ENCODE measurements at places on chromosomes 7 and 10.

DNA sequence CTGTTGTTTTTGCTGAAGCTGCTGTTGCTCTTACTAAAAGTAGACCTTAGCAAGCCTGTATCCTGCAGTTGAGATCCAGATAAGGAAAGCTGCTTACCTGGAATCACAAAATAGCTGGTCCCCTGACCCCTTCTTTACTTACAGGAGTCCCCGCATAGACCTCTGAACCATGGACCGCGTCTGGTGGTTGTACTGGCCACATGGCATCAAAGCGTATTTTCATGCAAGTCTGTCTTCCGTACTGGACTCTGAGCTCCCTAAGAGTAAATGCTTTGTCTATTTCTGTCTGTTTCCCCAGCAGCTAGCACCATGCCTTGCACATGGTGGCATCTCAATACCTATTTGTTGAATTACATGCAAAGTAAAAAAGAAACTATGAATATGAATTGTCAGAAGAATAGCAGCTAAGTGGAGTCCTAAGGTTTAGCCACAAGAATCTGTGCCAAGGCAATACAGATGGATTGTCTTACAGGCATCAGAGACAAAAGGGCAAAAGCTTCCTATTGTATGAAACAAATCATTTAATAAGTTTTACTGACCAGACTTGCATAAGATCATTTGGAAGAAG, 159.2 kb downstream of the PAXIP1 start:
- DNase-seq, result no peak

DNA sequence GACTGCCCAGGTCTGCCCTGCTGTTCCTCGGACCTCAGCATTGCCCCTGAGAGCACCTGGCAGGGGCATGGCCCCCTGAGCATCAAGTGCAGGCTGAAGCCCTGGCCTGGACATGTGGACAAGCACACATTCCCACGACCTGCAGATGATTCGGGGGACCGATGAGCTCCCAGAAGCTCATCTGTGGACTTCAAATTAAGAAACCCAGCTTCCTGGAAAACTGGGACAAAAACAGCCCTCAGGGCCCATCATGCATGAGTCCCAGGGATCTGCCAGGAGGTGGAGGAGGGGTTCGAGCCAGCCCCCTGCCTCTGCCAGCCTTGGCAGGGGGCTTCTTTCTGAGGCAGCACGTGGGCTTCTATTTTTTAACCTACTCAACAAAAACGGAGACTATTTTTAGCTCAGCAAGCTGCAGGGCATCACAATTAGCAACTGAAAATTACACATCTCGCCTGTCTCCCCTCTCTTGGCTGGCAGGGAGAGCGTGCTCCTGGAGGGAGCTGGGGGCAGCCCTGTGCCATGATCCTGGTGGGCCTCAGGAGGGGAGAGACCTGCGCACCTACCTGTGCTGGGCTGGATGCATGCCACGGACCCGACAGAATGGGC, 51.8 kb downstream of the RASGEF1A start:
- DNase-seq, result no peak

DNA sequence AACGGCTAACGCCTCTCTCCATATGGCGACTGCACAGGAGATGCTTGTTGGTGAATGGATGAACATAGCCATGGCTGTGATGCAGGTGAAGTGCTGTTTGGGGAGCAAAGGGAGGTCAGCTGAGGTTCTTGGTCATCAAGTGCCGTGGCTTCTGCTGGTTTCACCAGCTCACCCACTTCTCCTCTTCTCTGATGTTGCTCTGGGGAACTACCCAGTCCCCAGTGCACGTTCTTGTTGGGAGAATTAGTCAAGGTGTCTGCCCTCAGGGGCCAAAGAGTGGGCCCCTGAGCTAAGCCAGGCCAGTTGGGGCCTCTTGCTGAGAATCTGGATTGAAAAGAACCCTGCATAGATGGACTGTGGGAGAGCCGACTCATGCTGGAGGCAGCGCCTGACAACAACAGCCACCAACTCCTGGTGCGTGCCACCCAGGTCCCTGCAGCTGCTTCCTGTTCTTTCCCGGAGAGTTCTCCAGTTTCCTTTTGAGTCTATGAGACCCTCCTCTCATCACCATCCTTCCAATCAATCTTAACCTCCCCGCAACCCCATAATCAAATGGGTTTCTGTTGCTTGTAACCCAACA, 3.0 kb downstream of the BTBD16 start:
- DNase-seq, result no peak

- no peak for DNase-seq
Observed at GRCh38 chr10:6654571-6654970, 74.5 kb upstream of the PRKCQ start.

GRCh38 chr10:42754155-42755027, 28.2 kb upstream of the BMS1 start:
- no peak for DNase-seq

- no peak for DNase-seq
Observed at GRCh38 chr10:52092390-52092789, 221.7 kb upstream of the DKK1 start.

GRCh38 chr7:150389532-150389816, 10.3 kb downstream of the ZNF775 start:
- DNase-seq, result no peak

DNA sequence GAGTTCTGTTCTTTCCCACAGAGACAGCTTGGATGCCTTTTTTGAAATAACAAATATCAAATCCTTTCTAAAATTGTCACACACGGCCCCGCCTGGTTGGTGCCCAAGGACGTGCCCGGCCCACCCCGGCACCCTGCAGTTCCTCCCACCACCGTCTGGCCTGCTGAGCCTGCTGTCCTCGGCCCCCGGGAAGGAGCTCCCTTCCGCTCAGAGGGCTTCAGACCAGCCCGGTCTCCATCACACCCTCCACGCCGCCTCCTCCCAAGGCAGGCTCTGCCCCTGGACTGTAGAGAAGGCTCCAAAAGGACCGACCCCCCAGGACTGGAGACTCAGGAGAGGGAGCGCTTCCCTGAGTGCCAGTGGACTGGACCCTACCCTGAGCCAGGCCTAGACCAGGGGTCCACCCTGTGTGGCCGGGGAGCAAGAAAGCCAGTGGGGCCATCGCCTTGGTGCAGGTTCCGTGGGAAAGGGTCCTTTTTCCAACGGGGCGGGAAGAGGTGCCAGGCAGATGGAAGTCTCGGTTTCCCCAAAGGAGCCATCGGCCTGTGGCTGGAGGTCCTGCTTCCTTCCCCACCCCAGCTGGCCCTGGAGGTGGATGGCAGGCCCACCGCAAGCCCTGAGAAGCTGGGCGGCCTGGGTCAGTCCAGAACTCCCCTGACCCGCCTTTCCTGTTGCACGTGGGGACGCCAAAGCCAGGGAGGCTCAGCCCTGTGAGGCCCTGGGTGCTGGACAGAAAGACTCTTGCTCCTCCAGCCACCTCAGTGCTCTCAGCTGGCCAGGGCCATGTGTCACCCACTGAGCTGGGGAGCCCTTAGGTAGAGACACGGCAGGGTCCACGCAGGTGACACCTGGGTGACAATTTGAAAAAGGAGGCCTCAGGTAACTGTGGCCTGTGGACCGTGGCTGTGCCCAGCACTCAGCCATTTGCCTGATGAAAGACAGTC, 69.8 kb downstream of the PWWP2B start:
- no peak for DNase-seq

- DNase-seq, result no peak
Observed at GRCh38 chr10:59362144-59362958, at the start of gene FAM13C. TSS of gene FAM13C (minus strand) at chr10:59362549. CDS start at chr10:59362460, 89 bp downstream.

- no peak for DNase-seq
Observed at GRCh38 chr10:88388324-88388723, 194.8 kb downstream of the RNLS start.

GRCh38 chr10:130541090-130541489, 404.9 kb downstream of the GLRX3 start:
- DNase-seq, result no peak

- DNase-seq, result peak; percentile 81
Observed at GRCh38 chr7:151426441-151426903, 13.5 kb downstream of the CRYGN start.

DNA sequence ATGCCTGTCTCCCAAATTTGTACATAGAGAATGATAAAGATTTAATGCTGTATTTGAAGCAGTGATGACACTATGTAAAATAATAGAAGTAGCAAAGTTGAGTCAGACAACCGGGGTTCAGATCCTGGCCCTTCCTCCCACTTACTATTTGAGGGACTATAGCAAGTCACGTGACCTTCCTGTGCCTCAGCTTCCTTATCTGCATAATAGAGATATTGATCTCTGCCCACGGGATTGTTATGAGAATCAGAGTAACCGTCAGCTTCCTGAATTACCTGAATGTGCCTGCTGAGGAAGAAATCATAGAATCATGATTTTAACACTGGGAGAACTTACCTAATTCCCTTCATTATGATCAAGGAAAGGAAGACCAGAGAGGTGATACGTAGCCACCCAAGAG, 26.9 kb downstream of the CASP7 start:
- DNase-seq, result no peak

- no peak for DNase-seq
Observed at GRCh38 chr10:84755311-84755710, 426.9 kb downstream of the CCSER2 start.

DNA sequence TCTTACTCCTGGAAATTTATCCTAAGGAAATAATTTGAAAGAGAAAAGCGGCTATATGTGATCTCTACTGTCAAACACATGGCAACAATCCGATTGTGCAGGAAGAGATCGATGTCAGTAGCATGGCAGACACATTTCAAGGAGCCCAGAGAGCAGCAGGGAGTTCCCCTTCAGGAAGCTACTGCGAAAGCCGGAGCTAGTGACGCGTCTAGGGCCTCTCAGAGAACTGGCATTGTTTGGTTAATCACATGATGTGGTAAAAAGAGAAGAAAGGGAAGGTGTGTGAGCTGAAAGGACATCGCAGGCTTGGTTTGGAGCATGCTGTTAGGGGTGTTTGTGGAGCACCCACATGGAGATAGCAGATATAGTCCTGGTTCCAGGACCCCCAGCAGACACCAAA, 74.9 kb downstream of the BEND7 start:
- DNase-seq, result no peak

DNA sequence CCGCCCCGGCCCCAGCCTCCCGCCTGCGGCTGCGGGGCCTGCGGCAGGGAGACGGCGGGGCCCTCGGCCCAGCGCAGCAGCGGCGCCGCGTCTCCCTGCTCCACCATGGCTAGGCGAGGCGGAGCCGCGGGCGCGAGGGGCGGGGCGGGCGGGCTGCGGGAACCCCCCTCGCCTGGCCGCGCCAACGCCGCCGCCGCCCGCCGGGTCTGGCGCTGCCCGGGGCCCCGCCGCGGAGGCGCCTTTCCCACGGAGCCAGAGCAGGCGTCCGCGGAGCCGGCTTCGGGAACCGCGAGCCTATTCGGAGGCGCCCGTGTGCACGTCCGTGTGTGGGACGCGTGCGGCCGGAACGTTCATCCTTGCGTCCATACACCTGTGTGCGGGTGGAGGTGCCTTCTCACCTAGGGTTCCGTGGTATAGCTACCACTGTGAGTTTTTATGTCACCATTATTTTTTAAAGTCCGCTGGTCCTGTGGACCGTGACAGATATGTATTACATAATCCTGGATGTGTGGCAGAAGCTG, at the start of gene DENND11:
Gene DENND11, minus strand, starts transcription at position 120 of the 521 bp plus-strand sequence. Its CDS starts 13 bp downstream, at position 107.
- DNase-seq, result no peak

DNA sequence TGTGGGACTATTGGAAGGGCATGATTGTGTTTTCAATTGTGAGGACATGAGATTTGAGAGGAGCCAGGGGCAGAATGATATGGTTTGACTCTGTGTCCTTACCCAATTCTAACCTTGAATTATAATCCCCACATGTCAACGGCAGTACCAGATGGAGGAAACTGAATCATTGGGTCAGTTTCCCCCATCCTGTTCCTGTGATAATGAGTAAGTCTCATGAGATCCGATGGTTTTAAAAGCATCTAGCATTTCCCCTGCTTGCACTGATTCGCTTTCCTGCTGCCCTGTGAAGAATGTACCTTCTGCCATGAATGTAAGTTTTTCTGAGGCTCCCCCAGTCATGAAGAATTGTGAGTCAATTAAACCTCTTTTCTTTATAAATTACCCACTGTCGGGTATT, 1367.1 kb downstream of the XPNPEP1 start:
- DNase-seq, result no peak

DNA sequence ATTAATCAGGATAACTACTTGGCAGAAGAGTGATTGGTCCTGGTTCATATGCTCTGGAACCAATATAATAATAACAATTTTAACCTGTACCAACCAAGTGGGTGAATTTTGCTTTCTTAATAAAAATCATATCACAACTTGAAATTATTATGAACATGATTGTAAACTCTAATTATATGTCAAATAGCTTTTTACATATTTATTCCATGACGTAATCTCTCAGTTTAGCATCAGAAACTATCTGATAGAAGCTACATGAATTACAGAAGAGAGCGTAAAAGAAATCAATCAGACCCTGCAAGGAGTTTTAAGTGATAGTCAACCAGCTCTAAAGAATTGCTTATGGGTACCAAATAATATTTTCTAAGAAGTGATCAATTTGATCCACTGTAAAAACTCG, 10.1 kb downstream of the GNG11 start:
- DNase-seq, result no peak

All from AG09309 (cell line).